ENCODE measurements at places on chromosomes 7 and 10. TPM values are rescaled to one million over a fixed set of nuclear protein-coding genes. Genes with fewer than 3 reads are reported as not detected.
A peak's percentile ranks its signal among the peaks of the same experiment; 100 is the strongest.

Gene PRLHR
- not detected for total RNA-seq

Gene POMZP3
- total RNA-seq: 21.8 TPM

GRCh38 chr7:127803626-127804025, 151.6 kb downstream of the SND1 start:
- no peak for DNase-seq
- H3K4me1 ChIP-seq: no peaks in the 10 kb centered on the region
- H3K4me3 ChIP-seq: no peak overlapping the region
- 0 out of 2 replicates have a peak, but pooled peaks cover 4% of the 10 kb centered on the region for H3K36me3 ChIP-seq
- no peak overlapping the region for H3K27ac ChIP-seq

DNA sequence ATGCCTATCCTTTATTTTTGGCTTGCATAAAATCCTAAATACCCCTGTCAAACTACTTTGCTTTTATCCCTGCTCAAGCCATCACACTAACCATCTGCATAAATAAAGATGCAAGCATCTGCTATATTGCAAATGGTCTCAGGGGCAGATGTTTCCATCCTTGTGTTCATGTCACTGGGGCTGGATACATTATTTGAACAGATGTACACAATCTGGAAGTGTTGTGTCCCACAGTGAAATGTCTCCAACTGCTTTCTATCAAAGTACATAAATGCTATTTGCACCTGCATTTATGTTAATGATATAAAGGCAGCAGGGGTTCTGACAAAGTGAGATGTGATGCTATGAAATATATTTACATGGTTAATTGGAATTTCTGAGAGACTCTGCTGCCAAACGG, 163.1 kb downstream of the ZNF438 start:
- no peaks in the 10 kb centered on the region for H3K36me3 ChIP-seq
- no peaks in the 10 kb centered on the region for H3K4me1 ChIP-seq
- no peak overlapping the region for H3K27ac ChIP-seq
- no peak overlapping the region for H3K4me3 ChIP-seq

DNA sequence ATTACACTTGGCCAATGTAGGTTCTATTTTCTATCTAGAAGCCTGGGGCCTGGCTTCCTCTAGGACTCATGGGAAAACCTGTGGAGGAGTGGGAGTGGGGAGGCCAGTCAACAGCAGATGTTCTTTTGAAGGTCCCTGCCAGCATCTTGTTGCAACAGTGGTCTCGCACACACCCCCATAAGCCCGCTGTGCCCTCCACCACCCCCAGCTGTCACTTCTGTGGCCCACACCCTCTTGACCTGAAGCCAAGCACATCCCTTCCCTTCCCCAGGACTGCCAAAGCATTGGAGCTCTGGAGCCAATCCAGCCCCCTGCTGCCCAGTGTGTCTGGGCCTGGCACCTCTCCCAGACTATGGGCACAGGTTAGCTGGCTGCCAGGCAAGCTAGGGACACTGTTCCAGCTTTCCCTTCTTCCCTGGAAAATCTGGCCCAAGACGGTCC, 1.9 kb upstream of the STX1A start:
- peak overlapping the region; percentile 74 for H3K27ac ChIP-seq
- H3K4me1 ChIP-seq: peaks cover 41% of the 10 kb centered on the region
- DNase-seq: no peak
- H3K27me3 ChIP-seq: no peaks in the 10 kb centered on the region
- no peak overlapping the region for H3K4me3 ChIP-seq
- no peaks in the 10 kb centered on the region for H3K36me3 ChIP-seq
